ENCODE measurements at places on chromosomes 12 and 14.
A peak's percentile ranks its signal among the peaks of the same experiment; 100 is the strongest.

- no peak for DNase-seq
Measured at GRCh38 chr12:64419696-64420095, 15.5 kb downstream of the XPOT start.

GRCh38 chr14:103641161-103641560 lies 12.2 kb downstream of the KLC1 start:
- DNase-seq, result no peak

DNA sequence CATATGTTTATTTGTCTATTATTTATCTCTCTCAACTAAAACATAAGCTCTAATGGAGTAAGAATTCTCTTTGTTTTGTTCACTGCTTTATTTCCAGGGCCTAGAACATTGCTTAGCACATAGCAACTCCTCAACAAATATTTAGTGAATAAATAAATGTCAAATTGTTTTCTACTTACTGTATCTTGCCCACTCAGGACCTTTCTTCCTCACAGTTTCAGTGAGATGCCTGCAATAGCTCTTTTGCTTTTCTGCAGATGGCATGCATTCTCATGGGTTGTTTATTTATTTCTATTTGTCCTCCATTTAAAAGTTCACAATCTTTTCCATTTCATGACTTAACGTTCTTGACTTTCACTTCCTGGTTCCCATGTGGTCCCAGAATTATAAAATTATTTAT lies 94.9 kb upstream of the TTC7B start:
- DNase-seq, result no peak

GRCh38 chr12:125125271-125125670 lies 60.0 kb downstream of the AACS start:
- DNase-seq, result no peak

- DNase-seq, result no peak
Measured at GRCh38 chr14:88203291-88203690, 119.8 kb downstream of the KCNK10 start.

DNA sequence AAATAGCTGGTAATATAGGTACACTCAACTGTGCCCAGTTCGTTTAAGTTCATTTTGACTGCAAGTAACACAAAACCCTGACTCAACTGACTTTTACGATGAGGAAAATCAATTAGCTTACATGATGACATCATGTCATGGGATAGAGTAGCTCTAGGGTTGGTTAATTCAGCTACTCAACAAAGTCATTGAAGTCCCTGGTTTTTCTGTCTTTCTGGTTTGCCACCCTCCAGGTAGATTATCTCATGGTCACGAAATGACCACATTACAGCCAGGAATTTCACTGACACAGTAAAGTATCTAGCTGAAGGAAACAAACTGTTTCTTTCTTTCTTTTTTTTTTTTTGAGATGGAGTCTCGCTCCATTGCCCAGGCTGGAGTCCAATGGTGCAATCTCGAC lies 68.5 kb upstream of the FUT8 start:
- no peak for DNase-seq

DNA sequence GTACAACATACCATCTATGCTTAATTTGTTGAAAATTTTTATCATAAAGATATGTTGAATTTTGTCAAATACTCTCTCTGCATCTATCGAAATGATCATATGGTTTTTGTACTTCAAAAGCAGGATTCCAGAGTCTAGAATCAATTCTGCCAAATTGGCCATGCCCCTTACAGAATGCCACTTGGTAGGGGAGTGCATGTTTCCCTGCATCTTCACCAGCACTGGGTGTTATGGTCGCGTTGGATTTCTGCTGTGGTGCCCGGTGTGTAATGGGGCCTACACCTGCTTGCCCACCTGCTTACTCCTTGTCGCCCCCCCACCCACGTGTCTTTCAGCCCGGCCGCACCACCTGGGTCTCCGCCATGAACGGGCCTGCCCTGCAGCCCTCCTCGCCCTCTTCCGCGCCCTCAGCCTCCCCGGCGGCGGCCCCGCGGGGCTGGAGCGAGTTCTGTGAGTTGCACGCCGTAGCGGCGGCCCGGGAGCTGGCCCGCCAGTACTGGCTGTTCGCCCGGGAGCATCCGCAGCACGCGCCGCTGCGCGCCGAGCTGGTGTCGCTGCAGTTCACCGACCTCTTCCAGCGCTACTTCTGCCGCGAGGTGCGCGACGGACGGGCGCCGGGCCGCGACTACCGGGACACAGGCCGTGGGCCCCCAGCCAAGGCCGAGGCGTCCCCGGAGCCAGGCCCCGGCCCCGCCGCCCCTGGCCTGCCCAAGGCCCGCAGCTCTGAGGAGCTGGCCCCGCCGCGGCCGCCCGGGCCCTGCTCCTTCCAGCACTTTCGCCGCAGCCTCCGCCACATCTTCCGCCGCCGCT lies 12.3 kb downstream of the SH2B3 start:
- DNase-seq, result no peak

GRCh38 chr12:57854965-57855364 lies 8.4 kb upstream of the CTDSP2 start:
- no peak for DNase-seq

GRCh38 chr14:61342932-61343331 lies 21.6 kb downstream of the PRKCH start:
- no peak for DNase-seq

- no peak for DNase-seq
Measured at GRCh38 chr12:27965411-27965810, 7.1 kb downstream of the PTHLH start.

GRCh38 chr12:23002381-23002780 lies 377.4 kb downstream of the ETNK1 start:
- DNase-seq, result no peak

DNA sequence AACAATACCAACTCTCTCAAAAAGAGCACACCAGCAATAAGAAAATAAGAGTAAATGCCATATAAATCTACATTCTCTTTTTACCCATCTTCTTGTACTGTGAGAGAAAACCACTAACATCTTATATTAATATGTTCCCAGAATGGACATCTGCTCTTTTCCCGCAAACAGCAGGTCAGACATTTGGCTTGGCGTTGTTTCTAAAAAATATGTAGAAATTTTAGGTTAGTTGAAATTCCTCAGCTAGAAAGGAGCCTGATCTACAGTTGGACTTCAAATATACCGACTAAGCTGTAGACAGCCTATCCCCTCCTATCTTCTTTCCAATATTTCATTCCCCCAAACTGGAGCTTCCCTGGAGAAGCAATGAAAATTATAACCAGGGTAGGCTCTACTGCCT lies 88.7 kb downstream of the PPP2R5E start:
- no peak for DNase-seq

GRCh38 chr14:86464341-86464740 lies 934.4 kb downstream of the FLRT2 start:
- DNase-seq, result no peak

- DNase-seq, result no peak
Measured at GRCh38 chr12:130162745-130163460, 639 bp downstream of the FZD10 start.

DNA sequence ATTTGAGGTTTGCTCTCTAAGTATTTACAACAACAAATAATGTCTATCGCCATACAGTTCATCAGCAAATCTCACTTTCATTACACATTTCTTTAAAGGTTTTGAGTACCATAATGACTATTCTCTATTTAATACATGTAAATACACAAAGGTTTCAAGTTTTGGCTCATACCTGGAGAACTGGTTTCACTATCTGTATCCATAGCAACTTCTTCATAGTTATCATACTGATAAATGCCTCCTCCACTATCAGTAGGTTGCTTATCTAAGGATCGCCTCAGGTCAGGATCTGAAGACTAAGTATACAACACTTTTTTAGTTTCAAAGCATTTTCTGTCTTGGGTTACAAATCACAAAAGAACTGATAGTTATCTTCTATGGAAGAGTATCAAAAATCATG lies 21.4 kb downstream of the ZFC3H1 start:
- DNase-seq, result no peak

- no peak for DNase-seq
Measured at GRCh38 chr12:119117936-119118335, 60.8 kb upstream of the HSPB8 start.

GRCh38 chr14:53020193-53020932 lies 69.5 kb upstream of the FERMT2 start:
- no peak for DNase-seq

DNA sequence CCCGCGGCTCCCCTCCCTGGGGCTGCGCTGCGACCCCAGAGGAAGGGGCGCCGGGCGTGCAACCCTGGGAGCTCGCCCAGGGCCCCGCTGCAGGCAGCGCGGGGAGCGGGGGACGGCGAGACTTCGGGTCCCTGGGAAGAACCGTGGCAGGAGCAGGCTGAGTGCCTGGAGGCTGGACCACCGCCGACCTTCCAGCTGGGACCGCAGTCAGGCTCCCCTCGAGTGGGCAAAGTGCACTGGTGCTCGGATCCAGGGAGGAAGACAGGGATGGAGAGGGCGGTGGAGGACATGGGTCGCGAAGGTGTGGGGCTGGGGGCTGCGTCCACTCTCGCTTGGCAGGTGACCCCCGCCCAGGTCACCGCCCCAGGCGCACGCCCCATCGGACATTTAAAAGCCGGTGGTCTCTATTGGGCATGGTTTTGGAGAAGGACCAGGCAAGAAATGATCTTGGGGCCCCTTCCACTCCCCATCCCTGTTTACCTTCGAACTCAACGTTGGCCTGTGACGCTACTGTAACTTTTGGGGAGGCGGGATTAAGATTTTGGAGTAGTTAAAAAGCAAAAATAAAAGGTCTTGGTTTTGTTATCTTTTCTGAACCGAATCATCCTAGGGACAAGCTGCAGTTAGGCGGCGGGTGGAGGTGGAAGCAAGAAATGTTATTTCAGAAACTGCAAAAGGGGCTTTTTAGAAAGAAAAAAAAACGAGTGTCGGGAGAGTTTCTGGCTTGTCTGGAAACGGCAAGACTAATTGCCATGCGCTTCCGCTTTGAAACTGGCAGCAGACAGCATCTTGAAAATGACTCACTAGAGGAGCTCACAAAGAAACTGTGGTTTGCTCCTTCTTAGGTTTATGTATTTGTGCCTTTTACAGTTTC lies 1.0 kb downstream of the ELK3 start:
- peak; percentile 63 for DNase-seq

- no peak for DNase-seq
Measured at GRCh38 chr14:51547701-51548100, 104.0 kb upstream of the FRMD6 start.

Data from activated T-helper 2 cell treated with anti-CD3 and anti-CD28 coated beads, Interferon-gamma antibody, Interleukin-2, Interleukin-4, amounts not matched to agents 10 μg/mL and 5 μg/mL and 100 μg/mL, durations not matched to agents 14 hours and 24 hours and 36 hours (primary cell).